PC-9 (cell line): ENCODE measurements at places on chromosomes 2 and 18. TPM values are rescaled to one million over a fixed set of nuclear protein-coding genes. Genes with fewer than 3 reads are reported as not detected.

Gene CTAGE1
- total RNA-seq = not detected in 2 replicates

Gene L3MBTL4
- not detected in 2 replicates for total RNA-seq

GRCh38 chr18:73597832-73598615 lies 549.6 kb downstream of the FBXO15 start:
- no peak for DNase-seq

DNA sequence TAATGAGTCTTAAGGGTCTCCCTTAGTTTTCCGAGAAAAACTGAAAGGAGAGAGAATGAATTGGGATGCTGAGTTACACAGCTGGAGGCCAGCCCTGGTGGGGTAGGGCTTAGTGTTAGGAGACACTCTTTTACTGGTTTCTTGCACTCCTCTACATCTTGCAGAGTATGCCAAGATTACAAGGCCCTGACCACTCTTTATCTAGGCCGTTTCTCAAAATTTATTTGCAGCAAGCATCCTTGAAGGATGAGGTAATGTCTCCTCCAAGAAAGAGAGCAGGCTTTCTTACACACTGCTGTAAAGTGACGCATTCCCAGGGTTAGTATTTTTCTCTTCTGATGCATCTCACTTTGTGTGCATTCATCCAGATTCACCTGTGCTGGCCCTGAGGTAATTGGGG lies 166.2 kb downstream of the TDRD15 start:
- no peak for DNase-seq

DNA sequence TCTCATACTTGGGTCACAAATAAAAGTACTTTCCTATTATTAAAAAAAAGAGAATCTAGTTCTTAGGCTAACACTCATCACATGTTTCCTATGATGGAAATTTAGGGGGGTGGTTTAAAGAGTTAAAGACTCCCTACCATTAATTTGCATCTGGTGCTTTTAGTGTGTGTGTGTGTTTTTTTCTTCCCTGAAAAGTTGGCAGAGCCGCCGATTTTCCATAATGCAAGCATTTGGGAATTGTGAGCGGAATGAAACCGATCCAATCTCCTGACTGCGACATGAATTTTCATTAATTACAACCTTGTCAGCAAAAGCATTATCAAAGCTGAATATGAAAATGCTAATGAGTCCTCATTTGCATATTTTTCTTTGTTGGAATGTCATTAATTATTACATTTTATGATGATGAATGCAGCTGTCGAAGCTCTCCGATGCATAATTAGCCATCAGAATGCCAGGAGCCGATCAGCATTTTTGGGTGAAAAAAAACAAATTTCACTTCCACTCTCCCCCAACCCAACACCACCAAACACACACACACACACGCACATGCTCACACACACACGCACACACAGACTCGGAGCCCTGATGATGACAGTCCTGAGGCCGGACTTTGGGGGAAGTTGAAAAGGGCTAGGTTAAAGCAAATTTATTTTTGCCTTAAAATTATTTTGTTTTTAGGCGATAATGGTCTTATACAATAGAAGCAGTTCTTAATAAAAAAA lies 165.4 kb downstream of the TCF4 start:
- no peak for DNase-seq

DNA sequence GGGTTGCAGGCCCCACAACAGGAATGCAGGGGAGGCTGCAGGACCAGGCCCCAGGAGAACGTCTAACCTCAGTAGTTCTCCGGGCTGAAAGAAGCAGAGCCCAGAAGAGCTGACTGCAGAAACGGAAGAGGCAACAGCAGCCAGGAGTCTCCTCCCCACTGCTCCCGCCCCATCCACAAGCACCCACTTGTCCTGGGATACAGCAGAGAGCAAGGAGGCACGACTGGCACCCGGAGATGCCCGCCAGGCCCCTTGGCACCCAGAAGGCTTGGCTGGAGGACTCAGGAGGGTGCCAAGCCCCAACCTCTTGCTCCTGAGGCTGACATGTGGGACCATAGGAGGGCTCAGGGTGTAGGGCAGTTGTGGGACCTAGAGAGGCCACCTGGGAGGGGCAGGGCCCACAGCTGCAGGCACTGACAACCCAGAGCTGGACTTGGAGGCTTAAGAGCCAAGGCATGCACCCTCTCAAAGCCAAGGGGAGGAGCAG lies 29.0 kb upstream of the TNS1 start:
- DNase-seq = no peak
